Activated CD4-positive, alpha-beta T cell treated with anti-CD3 and anti-CD28 coated beads, Interleukin-2, amount 10 ng/mL, durations not matched to agents 7 days and 5 days (primary cell): ENCODE measurements at places on chromosomes 7 and 10. TPM values are rescaled to one million over a fixed set of nuclear protein-coding genes. Genes with fewer than 3 reads are reported as not detected.

GRCh38 chr10:131079314-131079713 lies 232.2 kb downstream of the TCERG1L start:
- peaks cover 24% of the 10 kb centered on the region for H3K4me1 ChIP-seq
- H3K27me3 ChIP-seq = no peaks in the 10 kb centered on the region
- DNase-seq = no peak
- no peak overlapping the region for H3K27ac ChIP-seq

DNA sequence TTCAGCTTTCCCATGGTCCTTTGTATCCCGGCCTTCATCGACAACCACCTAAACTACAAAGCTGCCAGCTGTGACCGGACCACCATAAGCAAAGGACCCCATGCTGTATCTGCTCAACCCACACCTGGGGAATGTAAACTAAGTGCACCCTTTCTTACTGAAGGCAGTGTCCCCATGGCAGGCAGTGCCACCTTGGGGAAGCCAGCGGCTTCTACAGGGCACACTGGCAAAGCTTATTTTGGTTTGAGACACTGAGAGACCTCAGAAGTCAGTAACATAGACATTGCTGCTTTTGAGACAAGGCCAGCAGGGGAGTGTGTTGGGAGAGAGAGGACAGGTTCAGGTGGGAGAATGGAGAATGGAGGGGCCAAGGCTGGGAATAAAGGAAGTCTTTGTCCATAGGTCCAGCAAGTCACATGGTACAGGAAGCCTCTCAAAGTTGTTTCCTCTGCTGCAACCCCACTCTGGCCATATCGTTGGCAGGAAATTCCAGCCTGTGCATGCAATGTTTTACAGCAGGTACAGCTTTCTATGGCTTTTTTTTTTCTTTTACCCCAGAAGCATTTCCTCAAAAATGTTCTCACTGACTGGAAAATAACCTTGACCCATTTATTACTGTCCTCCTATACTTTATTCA lies 85.9 kb upstream of the NPVF start:
- no peak overlapping the region for H3K4me3 ChIP-seq
- H3K36me3 ChIP-seq = no peaks in the 10 kb centered on the region
- no peaks in the 10 kb centered on the region for H3K4me1 ChIP-seq
- no peak overlapping the region for H3K27ac ChIP-seq

Gene ITPRID1
- not detected for total RNA-seq

DNA sequence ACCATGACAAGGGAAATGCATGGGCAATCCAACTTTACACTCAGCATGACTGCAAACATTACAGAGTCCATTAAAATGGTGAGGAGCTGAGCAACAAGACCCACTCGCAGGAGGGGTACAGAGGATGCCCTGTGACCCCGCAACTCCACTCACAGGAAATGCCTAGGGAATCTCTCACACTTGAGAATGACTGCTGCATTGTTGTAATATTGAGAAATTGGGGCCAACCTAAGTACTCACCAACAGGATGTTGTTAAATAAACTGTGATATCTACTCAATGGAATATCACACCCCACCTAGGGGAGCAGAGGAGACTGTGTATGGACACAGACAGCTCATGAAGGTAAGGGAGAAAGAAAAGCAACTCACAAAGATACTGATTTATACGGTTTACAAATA lies 53.4 kb upstream of the CAMK2B start:
- H3K36me3 ChIP-seq = no peaks in the 10 kb centered on the region
- no peak for DNase-seq
- H3K4me1 ChIP-seq = no peaks in the 10 kb centered on the region

DNA sequence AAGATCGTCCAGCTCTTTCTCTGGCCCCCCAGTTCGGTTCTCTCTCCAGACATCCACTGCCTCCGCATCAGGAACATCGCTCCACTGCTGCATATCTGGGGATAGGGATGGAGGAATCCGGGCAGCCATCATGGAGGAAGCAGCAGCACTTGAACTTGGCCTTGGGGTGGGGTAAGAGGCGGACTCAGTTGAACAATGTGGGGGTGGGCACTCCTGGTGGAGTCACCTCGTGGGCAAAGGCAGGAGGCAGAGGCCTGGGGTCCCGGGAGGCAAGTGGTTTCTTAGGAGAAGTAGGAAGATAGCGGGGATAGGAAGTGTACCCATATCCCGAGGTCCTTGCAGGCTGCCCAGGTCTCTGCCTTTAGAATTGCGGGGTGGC lies 98.3 kb downstream of the CHST15 start:
- no peak for DNase-seq
- peaks cover 9% of the 10 kb centered on the region for H3K4me1 ChIP-seq
- H3K36me3 ChIP-seq = no peaks in the 10 kb centered on the region
- no peak overlapping the region for H3K4me3 ChIP-seq
- peaks cover 52% of the 10 kb centered on the region for H3K27me3 ChIP-seq

Gene WNT8B
- total RNA-seq = 0.40 TPM
